SHP77 treated with DMSO at 0.1 percent for 48 hours (cell line): ENCODE measurements at places on chromosomes 16 and 17.
A peak's percentile ranks its signal among the peaks of the same experiment; 100 is the strongest.

DNA sequence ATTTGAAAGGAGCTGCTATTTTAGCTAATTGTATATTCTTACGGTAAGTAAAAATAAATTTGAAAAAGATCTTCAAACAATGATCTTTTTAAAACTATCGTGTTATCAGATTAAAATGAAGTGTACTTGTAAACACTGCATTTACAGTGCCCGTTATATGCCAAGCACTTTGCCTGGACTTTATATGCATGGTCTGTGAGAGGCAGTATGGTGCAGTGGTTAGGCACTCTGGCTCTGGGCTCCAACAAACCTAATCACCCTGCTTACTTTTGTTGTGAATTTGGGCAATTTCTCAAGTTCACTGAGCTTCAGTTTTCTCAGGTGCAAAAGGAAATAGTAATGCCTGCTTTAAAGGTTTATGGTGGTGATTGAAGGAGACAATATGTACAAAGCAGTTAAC lies 1.4 kb downstream of the PMP22 start:
- no peak for DNase-seq

DNA sequence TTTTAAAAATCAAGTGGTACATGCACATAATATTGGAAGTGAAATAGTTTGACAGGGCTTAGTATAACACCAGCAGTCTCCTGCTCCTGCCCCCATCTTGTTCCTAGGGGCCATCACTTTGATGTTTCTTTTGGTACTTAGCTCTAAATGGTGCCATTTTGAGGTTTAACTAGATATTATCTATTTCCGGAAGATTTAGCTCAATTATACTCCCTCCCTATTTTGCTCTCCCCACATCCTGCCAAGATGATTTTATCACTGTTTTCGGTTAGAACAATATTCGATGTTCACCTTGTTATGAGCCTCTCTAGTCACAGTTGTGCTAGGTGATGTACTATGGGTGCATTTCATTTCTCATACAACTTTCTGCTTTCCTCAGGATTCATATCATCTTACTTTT lies 20.0 kb upstream of the SLC35G3 start:
- no peak for DNase-seq

GRCh38 chr16:16188827-16189226 lies 34.5 kb downstream of the ABCC6 start:
- no peak for DNase-seq

DNA sequence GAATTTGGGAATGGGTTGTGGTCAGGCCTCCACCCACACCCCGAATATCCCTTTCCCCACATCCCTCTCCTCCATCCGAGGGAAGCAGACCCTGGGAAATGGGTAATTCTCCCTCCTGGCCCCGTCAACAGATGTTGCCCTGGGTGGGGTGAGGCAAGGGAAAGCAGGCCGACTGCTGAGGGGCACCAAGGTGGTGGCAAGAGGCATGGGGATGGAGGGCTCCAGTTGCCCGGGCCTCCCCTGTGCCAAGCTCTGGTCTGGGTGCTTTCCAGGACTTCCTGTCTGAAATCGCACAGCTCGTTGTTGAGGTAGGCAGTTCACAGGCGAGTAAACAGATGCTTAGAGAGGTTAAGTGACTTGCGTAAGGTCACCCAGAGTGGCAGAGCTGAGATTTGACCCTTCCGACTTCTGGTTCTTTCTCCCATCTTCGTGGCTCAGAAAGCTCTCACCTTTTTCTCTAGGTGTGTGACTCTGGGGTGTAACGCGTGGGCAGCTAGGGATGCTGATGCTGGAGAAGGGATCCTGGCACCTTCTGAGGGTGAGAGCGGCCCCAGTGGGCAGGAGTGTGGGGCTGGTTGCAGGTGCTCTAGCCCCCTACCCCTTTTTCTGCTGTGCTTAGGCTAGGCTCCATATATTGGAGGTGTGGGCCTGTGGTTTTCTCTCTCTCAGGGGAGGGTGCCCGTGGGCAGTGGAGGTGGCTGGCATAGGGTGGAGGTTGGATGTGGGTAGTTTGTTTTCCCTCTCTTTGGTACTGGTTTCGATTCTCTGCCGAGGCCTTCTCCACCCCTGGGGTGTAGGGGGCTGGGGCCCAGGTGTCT lies 17.2 kb downstream of the RARA start:
- DNase-seq: no peak

- DNase-seq: peak; percentile 50
Measured at GRCh38 chr17:17205368-17206123, 587 bp downstream of the PLD6 start.

- no peak for DNase-seq
Measured at GRCh38 chr16:85711982-85712587, 23.3 kb upstream of the GINS2 start.

DNA sequence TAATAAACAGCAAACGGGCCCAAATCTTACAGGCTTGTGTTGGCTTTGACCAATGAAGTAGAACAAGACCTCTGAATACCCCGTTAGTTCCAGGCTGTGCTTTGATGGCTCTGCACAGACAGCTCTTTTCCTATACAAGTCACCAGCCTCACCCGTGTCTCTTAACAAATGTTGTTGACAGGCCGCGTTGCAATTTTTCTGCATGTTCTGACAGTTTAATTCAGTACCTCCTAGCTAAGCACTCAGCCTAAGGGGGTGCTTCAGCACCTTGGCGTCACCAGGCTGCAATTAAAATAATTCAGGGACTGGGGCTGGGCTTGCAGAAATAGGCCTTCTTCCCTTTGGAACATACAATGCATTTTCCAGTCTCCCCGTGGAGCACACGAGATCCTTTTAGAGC lies 500.1 kb downstream of the MAF start:
- no peak for DNase-seq

DNA sequence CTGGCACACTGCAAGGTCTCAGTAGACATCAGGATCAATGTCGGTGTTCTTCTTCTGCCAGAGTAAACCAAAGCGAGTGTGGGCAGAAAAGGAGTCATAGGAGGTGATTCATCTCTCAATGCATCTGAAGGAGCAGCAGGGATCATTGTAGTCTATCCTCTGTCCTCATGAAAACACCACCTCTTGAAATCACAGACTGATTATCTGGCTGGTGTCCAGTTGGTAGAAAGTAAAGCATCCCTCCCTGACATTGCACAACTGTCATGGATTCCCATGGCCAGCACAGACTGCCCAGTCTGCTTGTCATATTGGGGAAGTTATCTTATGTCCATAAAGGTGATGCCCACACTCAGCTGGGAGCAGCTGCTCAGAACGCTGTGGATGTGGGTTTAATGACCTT lies 74.1 kb downstream of the ABCC12 start:
- DNase-seq: no peak

GRCh38 chr16:59039066-59039720 lies 305.1 kb upstream of the GOT2 start:
- no peak for DNase-seq

GRCh38 chr17:42893359-42893758 lies 7.2 kb upstream of the G6PC1 start:
- no peak for DNase-seq

DNA sequence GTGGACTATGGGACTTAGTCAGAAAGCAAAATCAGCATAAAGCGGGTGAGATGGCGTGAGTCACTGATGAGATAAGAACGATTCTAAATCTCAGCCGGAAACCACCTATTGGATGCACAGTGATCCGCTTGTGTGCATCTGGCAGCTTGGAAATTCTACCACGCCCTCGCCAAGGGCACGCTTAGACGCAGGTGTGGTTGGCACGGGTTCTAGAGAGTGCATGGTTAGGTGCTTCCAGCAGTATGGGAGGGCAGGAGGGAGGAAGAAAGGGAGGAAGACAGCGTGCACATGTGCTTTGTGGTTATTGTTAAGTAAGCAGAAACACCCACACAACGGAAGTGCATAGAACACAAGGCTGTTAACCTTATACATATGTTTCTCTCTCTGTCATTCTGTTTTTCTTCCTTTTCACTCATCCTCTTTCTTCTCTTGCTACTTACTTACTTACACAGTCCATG lies 374.0 kb upstream of the ASIC2 start:
- no peak for DNase-seq

- DNase-seq: no peak
Measured at GRCh38 chr17:66309793-66310192, 7.4 kb downstream of the PRKCA start.

- no peak for DNase-seq
Measured at GRCh38 chr17:41521574-41522261, 3.0 kb upstream of the KRT15 start.

- no peak for DNase-seq
Measured at GRCh38 chr17:38958756-38959155, 8.4 kb downstream of the FBXO47 start.

- DNase-seq: no peak
Measured at GRCh38 chr16:57042157-57043111, 49.9 kb upstream of the CPNE2 start.

- DNase-seq: no peak
Measured at GRCh38 chr16:72568502-72568901, 396.5 kb upstream of the PMFBP1 start.

GRCh38 chr17:50613007-50613992 lies 21.4 kb upstream of the ABCC3 start:
- no peak for DNase-seq

DNA sequence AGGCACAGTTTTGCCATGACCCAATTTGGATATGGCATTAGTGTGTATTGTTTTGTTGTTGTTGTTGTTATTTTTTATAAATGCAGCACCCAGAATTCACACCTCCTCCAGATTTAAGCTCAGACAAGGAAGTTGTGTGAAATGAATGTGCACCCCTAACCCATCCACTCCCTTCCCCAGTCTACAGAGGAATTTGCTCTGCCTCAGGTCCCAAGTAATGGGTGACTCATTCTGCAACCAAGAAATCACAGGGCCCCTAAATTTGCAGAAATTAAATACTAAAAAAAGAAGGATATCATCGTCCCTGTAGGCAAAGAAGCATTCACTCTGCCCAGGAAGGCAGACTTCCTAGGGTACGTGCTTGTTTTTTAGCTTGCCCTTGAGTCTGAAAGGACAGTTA lies 62.3 kb downstream of the CLEC16A start:
- no peak for DNase-seq

DNA sequence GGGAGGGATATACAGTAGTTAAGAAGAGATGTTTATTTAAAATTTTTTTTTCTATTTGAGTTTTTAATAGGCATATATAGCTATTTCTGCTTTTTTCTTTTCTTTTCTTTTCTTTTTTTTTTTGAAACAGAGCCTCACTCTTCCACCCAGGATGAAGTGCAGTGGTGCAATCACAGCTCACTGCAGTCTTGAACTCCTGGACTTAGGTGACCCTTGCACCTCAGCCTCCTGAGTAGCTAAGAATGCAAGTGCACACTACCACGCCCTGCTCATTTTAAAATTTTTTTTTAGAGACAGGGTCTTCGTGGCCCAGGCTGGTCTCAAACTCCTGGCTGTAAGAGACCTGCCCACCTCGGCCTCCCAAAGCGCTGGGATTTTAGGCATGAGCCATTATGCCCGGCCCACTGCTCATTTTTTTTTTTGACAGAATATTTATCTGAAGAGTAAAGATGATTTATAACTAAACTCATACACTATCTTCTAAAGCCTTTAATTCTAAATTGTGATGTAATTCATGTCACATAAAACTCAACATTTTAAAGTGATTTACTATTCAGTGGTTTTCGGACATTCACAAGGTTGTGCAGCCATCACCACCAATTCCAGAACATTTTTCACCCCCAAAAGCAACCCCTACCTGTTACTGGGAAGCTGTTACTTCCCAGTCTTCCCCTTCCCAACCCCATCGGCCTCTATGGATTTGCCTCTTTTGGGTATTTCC lies 106.0 kb downstream of the VPS53 start:
- DNase-seq: no peak

GRCh38 chr16:50640919-50641817 lies 39.9 kb downstream of the SNX20 start:
- no peak for DNase-seq
